ENCODE measurements at places on chromosomes 11 and 22.

DNA sequence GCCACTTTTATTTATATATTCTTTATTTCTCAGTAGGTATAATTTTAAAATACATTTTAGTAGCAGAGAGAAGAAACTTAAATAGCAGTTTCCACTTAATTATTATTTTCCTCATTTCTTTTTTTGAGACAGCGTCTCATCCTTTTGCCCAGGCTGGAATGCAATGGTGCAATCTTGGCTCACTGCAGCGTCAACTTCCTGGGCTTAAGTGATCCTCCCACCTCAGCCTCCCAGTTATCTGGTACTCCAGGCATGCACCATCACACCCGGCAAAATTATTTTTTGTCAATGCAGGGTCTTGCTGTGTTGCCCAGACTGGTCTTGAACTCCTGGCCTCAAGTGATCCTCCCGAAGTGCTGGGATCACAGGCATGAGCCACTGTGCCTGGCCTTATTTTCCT, 38.3 kb downstream of the ATG13 start:
- no peak overlapping the region for H3K4me3 ChIP-seq
- no peak for DNase-seq
- peaks cover 45% of the 10 kb centered on the region for H3K36me3 ChIP-seq
- no peaks in the 10 kb centered on the region for H3K27me3 ChIP-seq
- H3K27ac ChIP-seq, result 0 out of 2 replicates have a peak overlapping the region, but pooled peaks have one; percentile 2
- peaks cover 36% of the 10 kb centered on the region for H3K4me1 ChIP-seq

DNA sequence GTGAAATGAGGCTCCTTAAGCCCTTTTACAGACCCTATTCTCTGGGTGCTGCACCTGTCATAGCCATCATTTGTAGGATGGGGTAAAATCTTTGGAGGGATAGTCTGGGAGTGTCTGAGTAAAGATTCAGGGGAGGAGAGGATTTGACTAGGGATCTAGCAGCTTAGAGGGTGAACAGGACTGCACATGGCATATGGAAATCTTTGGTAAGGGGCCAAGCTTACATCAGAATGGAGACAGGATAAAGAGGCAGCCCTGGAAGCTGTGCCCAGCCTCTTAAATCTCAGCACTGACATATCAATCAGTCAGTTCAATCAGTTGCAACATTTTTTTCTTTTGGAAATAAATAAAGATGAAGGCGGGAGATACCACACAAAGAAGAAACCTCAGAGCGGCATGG, 301.8 kb upstream of the CADM1 start:
- H3K36me3 ChIP-seq, result 0 out of 2 replicates have a peak, but pooled peaks cover 4% of the 10 kb centered on the region
- H3K27me3 ChIP-seq, result no peaks in the 10 kb centered on the region
- no peak for DNase-seq
- H3K4me3 ChIP-seq, result no peak overlapping the region
- no peaks in the 10 kb centered on the region for H3K4me1 ChIP-seq

- H3K4me3 ChIP-seq, result peak within 1 kb of the TSS; percentile 71
These were observed at the start of gene WNT7B for GRCh38 chr22:45977003-45977411. TSS of gene WNT7B (minus strand) at chr22:45977162. CDS start at chr22:45976754, 408 bp downstream.

DNA sequence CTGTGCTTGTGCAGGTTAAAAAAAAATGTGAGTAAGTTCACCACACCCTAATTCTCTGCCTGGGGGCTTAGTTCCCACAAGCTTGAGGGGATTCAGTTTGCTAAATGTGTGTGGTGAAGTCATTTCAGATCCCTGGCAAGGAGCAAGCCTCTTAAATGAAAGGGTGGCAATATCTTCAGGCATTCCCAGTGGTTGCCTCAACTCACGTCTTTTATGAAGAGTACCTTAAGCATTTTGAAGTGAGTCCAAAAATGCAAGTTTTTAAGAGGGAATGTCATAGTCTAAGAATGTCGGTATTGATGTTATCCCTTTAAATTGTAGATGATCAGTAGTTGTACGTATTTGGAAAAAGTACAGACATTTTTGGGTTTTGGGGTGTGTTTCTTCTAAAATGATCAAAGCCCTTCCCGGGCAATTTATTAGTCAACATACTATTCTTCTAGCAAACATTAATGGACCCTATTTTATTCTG, 4.9 kb downstream of the TCP11L1 start:
- peak overlapping the region; percentile 66 for H3K4me3 ChIP-seq
- H3K36me3 ChIP-seq, result peaks cover 41% of the 10 kb centered on the region
- no peaks in the 10 kb centered on the region for H3K27me3 ChIP-seq
- peak overlapping the region; percentile 77 for H3K27ac ChIP-seq

- DNase-seq, result no peak
- H3K27me3 ChIP-seq, result peaks cover 9% of the 10 kb centered on the region
- peak overlapping the region; percentile 96 for H3K4me3 ChIP-seq
- peaks cover 66% of the 10 kb centered on the region for H3K36me3 ChIP-seq
- H3K27ac ChIP-seq, result peak overlapping the region; percentile 60
These were observed 3.7 kb downstream of the RPS3 start for GRCh38 chr11:75403037-75403436.

GRCh38 chr11:96149743-96150555, 193.0 kb downstream of the MAML2 start:
- peaks cover 15% of the 10 kb centered on the region for H3K36me3 ChIP-seq
- H3K27me3 ChIP-seq, result no peaks in the 10 kb centered on the region
- no peak overlapping the region for H3K27ac ChIP-seq
- H3K4me1 ChIP-seq, result peaks cover 52% of the 10 kb centered on the region
- peak; percentile 91 for DNase-seq
- no peak overlapping the region for H3K4me3 ChIP-seq

DNA sequence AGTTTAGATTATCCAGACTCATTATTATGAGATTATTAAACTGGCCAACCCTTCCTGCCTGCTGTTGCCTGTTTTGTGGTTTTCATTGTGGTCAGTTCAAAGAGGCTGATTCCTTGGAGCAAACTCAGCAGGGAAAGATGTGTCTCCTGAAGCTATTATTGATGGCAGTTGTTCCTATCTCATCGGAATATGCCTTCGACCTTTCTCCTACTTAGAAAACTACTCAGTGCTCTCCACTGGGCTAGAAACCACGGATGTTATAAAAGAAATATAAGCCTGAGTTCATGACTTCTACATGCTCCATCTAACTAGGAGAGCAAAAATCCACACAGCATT, 80.2 kb upstream of the NAV2 start:
- H3K27me3 ChIP-seq, result peaks cover 2% of the 10 kb centered on the region
- peak overlapping the region; percentile 57 for H3K27ac ChIP-seq
- peaks cover 11% of the 10 kb centered on the region for H3K36me3 ChIP-seq
- H3K4me1 ChIP-seq, result peaks cover 59% of the 10 kb centered on the region
- DNase-seq, result peak; percentile 69

GRCh38 chr22:33591946-33592345, 328.3 kb downstream of the LARGE1 start:
- no peaks in the 10 kb centered on the region for H3K27me3 ChIP-seq
- peaks cover 10% of the 10 kb centered on the region for H3K36me3 ChIP-seq
- no peak overlapping the region for H3K27ac ChIP-seq
- no peak for DNase-seq
- H3K4me1 ChIP-seq, result no peaks in the 10 kb centered on the region

GRCh38 chr11:131912134-131912533, 541.7 kb downstream of the NTM start:
- H3K4me3 ChIP-seq, result peak overlapping the region; percentile 94
- no peak overlapping the region for H3K27ac ChIP-seq
- DNase-seq, result no peak
- H3K36me3 ChIP-seq, result peaks cover 11% of the 10 kb centered on the region
- peaks cover 2% of the 10 kb centered on the region for H3K27me3 ChIP-seq
- peaks cover 68% of the 10 kb centered on the region for H3K4me1 ChIP-seq

GRCh38 chr22:27399161-27399560, 402.4 kb downstream of the MN1 start:
- no peak overlapping the region for H3K27ac ChIP-seq
- no peak overlapping the region for H3K4me3 ChIP-seq
- DNase-seq, result no peak
- H3K4me1 ChIP-seq, result no peaks in the 10 kb centered on the region

GRCh38 chr11:115363426-115363825, 140.8 kb downstream of the CADM1 start:
- H3K27me3 ChIP-seq, result no peaks in the 10 kb centered on the region
- H3K4me1 ChIP-seq, result no peaks in the 10 kb centered on the region
- H3K4me3 ChIP-seq, result no peak overlapping the region
- H3K36me3 ChIP-seq, result no peaks in the 10 kb centered on the region

GRCh38 chr11:2262301-2263070, 7.9 kb downstream of the ASCL2 start:
- H3K36me3 ChIP-seq, result no peaks in the 10 kb centered on the region
- no peak overlapping the region for H3K4me3 ChIP-seq
- H3K27me3 ChIP-seq, result peaks cover 21% of the 10 kb centered on the region

DNA sequence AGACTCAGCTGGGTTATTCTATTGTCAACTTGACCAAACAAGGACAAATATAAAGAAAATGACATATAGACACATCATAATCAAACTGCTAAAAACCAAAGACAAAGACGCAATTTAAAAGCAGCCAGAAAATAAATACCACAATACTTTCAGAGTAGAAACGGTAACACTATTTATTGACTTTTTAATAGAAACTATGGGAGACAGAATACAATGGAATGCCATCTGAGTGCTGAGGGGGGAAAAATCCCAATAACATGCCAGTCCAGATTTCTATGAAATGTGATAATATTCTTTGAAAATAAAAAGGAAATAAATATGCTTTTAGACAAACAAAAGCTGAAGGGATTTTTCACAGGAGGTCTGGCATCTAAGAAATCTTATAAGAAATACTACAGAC, 30.7 kb downstream of the C11orf65 start:
- no peak for DNase-seq
- H3K27ac ChIP-seq, result no peak overlapping the region
- peaks cover 10% of the 10 kb centered on the region for H3K36me3 ChIP-seq
- H3K4me1 ChIP-seq, result peaks cover 17% of the 10 kb centered on the region
- H3K27me3 ChIP-seq, result peaks cover 7% of the 10 kb centered on the region
- no peak overlapping the region for H3K4me3 ChIP-seq

DNA sequence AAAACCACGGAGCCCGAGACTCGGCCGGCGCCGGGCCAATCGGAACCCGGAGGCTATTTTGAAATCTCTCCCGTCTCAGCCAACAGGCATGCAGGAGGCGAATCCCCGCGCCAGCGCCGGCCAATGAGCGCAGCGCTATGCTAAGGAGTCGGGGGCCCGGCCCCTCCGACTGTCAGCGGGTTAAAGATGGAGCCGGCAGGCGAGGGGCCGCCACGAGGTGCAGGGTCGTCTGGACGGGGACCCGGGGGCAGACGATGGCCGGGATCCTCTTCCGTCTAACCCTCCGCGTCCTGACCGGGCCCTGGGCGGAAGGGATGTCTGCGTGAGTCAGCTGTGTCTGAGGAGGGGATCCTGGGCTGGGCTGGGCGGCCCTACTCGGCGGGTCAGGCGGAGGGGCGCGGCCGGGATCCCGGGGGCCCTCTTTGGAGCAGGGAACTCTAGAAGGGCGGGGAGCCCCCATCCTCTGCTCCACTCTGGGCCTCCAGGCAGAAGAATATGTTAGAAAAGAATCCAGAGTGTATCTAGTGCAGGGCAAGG, 10.0 kb downstream of the SDF2L1 start:
- H3K36me3 ChIP-seq, result no peaks in the 10 kb centered on the region
- peak overlapping the region; percentile 97 for H3K4me3 ChIP-seq
- H3K4me1 ChIP-seq, result peaks cover 23% of the 10 kb centered on the region
- H3K27me3 ChIP-seq, result peaks cover 2% of the 10 kb centered on the region

GRCh38 chr11:61757213-61757862, 4.9 kb downstream of the MYRF start:
- DNase-seq, result no peak
- H3K27ac ChIP-seq, result no peak overlapping the region
- no peak overlapping the region for H3K4me3 ChIP-seq
- no peaks in the 10 kb centered on the region for H3K36me3 ChIP-seq

GRCh38 chr11:1281326-1281973, 28.0 kb downstream of the TOLLIP start:
- no peak overlapping the region for H3K4me3 ChIP-seq
- DNase-seq, result no peak
- H3K27ac ChIP-seq, result no peak overlapping the region
- H3K27me3 ChIP-seq, result peaks cover 1% of the 10 kb centered on the region
- no peaks in the 10 kb centered on the region for H3K4me1 ChIP-seq

DNA sequence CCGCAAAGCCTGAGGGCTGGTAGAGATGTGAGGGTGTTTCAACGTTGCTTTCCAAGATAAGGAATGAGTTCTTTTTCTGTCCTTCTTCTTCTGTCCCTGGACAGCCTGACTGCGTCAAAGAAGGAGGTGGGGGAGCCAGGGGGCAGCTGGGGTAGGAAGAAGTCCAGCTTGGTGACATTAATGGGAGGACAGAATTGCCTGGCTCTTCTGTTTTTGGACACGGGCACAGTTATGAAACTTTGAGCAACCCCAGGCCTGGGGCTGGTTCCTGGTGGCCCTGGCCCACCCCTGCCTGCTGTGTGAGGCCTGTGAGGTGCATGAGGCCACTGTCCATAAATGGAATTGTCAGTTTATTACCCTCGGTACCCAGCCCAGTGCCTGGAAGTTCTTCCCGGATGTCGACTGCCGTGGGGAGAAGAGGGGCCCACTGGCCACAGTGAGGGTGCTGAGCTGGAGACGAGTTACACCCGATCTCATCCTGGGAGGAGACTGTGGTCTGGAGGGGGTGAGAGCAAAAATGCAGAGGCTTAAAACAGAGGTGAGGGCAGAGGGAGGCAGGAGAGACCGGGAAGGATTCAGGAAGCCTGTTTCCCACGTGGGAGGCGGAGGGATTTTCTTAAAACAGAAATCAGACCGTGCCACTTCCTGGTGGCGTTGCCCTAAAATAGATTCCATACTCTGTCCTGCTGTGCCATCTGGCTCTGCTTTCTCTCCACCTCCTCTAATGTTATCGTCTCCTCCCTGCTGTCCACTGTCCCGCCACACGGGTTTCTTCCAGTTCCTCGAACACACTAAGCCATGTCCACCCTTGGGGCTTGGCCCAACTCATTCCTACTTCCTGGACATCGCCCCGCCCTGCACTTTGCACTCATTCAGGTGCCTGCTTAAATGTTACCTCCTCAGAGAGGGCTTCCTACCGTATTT, 59.7 kb upstream of the RASD2 start:
- no peaks in the 10 kb centered on the region for H3K36me3 ChIP-seq
- DNase-seq, result no peak
- no peak overlapping the region for H3K27ac ChIP-seq
- peaks cover 5% of the 10 kb centered on the region for H3K27me3 ChIP-seq
- H3K4me3 ChIP-seq, result no peak overlapping the region

GRCh38 chr11:39367534-39367933, 2091.9 kb downstream of the LRRC4C start:
- peaks cover 2% of the 10 kb centered on the region for H3K27me3 ChIP-seq
- DNase-seq, result no peak
- no peaks in the 10 kb centered on the region for H3K36me3 ChIP-seq
- H3K27ac ChIP-seq, result no peak overlapping the region

DNA sequence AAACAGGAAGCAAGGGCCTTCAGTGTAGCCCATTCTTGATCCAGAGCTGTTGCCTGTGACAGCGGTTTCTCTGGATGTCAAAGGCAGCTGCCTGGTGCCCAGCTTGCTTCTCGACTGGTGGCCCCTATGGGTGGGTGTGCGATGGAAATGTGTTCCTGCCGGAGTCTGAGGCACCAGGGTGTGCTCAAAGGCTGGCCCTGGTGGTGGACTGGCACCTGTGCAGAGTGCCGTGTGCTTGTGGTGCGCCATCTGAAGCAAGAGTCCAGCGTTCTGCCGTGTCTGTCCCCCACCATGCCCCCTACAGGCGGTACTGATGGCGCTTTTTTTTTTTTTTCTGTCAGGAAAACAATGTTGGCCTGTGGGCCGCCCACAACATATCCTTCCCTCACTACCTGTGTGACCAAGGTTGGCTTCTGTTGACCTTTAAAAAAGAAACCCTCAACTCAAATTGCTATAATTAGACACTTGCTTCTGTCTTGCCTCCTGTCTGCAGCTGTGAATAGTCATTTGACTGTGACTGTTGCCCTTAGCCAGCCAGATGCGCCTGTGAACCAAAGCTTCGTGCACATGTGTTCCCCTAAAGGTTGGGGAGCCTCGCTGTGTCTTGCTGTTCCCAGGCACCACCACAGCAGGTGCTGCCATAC, 4.7 kb upstream of the RANBP1 start:
- H3K27ac ChIP-seq, result peak overlapping the region; percentile 36
- peaks cover 4% of the 10 kb centered on the region for H3K27me3 ChIP-seq
- peaks cover 14% of the 10 kb centered on the region for H3K36me3 ChIP-seq
- DNase-seq, result peak; percentile 19
- H3K4me3 ChIP-seq, result no peak overlapping the region
